GM20000 (cell line): ENCODE measurements at places on chromosomes 4 and X.
A peak's percentile ranks its signal among the peaks of the same experiment; 100 is the strongest.

- DNase-seq: peak; percentile 40
These were observed 48.1 kb upstream of the BCOR start for GRCh38 chrX:40145923-40146261.

GRCh38 chrX:150942942-150943594 lies 40.1 kb upstream of the HMGB3 start:
- DNase-seq: no peak

DNA sequence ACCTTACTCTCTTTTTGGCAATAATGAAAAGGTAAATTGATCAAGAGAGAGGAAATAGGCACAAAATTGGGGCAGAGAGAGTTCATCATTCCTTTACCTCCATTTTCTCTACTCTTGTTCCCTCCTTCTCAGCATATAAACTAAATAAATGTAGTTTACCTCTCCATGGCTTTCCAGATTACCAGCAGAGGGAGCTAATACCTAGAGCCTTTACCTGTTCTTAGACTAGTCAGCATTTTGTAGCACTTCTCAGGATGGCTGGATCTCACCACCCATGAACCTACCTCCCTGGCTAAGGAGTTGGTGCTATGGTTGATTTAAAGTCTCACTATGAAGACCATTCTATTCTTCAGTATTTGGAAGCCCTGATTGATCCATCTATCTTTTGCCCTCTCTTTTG lies 15.7 kb downstream of the OFD1 start:
- no peak for DNase-seq

- no peak for DNase-seq
These were observed 33.7 kb downstream of the COQ2 start for GRCh38 chr4:83250687-83251446.

DNA sequence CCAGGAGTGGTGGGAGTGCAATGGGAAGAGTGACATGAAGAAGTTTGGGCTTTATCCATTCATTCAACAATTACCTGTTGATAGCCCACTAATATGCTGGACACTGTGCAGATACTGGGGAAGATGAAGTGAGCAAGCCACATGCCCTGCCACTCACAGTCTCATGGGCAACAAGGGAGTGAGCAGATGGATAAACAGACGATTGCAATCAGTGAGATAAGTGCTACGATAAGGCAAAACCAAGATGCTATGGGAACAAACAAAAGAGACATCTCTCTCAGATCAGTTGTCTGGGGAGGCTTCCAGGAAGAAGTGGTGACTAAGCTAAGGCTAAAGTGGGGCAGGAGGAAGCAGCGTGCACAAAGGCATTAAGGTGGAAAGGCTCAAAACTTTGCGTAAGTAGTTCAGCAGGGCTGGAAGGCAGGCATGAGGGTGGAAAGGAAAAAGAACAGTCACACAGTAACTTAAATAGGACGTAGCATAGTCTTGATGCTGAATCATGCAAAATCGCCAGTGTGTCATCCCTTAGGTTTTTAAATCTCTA lies 31.7 kb downstream of the GAB3 start:
- no peak for DNase-seq

GRCh38 chr4:38775326-38775725 lies 7.5 kb downstream of the TLR10 start:
- no peak for DNase-seq

DNA sequence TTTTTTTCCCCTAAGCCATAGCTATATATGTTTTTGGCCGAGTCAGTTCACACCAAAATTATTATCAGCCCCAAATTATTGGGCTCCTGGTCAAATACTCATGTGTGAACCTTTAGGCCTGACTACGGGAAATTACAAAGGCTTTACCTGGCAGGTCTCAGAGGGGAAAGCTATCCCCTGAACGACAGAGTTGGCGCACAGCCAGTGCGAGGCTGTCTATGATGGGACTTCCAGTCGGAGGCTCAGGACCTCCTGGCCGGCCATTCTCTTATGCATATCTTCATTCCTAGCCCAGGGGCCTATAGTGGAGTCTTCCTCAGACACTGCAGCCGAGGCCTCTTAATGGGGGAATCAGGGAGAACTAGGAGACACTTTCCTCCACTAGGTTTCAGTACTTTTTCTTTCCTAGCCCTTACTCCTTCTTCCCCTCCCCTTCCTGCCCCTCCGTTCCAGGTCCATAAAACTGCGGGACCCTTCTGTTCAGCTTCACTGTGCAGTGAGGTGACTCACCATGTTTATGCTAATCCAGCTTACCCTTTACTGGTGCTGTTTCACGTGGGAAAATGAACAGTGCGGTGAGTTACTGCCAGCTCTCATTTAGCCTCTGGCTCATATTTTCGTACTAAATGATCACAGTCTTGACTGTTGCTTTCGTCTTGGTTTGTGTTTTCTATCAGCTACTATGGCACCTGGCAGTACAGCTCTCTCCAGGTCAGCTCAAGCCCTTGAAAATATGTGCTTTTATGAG lies 533.9 kb downstream of the FSTL5 start:
- no peak for DNase-seq

- no peak for DNase-seq
These were observed 75.6 kb upstream of the RXFP1 start for GRCh38 chr4:158446106-158446505.

DNA sequence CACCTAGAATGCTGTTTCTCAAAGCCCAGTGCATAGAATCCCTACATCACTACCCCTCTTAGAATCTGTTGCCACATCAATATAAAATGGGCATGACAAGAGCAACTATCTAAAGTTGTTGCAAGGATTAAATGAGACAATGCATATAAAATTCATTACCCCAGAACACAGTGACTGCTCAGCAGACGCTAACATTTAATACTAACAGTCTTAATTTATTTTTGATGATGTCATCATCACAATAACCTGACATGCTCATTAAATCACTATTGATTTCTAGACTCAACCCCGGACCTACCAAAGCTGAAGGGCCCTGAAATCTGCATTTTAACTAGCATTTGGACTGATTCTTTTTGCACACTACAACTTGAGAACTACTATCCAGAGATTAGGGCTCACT lies 3.9 kb downstream of the ARSJ start:
- no peak for DNase-seq

DNA sequence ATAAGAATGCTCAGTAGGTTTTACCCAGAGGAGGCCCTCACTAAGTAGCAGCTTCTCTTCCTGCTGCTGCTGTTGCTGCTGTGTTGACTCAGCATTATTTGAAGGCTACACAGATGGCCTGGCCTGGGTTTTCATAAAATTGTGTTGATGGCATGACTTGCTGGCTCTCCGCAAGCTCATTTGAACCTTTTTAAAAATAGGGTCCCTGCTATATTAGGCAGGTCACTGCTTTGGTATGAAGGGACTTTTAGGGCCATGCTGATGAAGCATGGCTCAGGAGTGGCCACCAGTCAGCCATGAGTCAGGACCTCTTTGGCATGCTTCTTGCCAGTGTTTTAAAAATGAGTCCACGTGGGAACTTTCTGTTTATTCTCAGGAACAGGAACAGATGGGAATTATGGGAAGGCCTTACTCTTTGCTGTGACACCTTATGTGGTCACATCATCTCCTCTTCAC lies 128.7 kb downstream of the MID1IP1 start:
- no peak for DNase-seq

DNA sequence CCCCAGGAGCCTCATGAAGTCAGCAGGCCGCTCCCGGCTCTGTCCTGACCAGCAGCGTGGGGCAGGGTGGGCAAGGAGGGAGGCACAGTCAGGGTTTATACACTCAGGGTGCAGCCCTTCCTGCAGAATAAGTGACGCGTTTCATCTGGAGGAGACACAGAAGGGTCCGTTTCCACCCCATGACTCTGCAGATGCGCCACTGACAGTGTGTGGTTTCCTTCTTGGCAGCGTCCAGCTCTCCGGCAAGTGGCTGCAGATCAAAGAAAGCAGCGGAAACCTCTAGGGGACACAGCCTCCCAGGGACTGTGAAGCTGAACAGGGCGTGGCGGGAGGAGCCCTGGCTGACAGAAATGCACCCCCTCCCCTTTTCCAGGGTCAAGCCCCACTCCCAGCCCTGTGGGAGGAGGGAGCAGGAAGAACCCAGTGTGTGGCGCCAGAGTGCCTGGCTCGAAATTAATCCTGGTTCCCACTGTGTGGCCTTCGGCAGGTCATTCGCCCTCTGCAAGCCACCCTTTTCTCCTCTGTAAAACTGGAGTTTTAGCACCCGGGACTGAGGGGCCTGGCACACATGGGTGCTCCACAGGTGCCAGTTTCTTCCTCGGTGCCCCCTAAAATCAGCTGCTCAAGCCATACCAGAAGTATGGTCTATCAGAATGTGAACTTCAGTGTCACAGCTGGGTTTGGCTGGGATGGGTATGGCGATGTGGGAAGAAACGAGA lies 17.3 kb upstream of the TBC1D14 start:
- DNase-seq: peak; percentile 55

GRCh38 chr4:101019313-101019712 lies 328.0 kb downstream of the PPP3CA start:
- no peak for DNase-seq

- no peak for DNase-seq
These were observed 102.1 kb upstream of the RASGEF1B start for GRCh38 chr4:81573840-81574239.

DNA sequence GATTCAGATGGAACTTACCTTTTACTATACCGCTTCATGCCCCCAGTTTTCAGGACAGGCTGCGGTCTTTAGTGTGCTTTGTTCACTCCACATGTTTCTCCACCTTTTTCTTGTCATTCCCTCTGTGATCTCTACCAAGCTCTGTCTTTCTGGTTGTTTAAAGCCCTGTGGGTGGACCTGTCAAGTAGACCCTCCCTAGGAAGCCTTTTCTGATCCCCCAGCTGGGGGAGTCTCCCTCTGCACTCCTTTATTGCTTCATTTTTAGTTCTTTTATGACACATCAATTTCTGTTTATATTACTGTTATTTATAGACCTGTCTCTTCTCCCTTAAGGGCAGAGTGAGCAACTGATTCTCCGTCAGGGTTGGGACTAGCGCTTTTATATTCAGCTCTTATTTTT lies 150.2 kb downstream of the C4orf33 start:
- DNase-seq: no peak

DNA sequence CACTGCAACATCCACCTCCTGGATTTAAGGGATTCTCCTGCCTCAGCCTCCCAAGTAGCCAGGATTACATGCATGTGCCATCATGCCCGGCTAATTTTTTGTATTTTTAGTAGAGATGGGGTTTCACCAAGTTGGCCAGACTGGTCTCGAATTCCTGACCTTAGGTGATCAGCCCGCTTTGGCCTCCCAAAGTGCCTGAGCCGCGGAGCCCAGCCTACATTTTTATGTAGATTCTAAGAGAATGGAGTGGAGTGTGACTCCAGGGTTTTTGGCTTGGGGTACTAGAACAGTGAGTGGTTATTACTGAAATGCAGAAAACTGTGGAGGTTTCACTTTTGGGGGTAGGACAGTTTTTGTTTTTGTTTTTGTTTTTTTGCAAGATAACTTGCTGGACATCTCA lies 806.0 kb downstream of the ADGRL3 start:
- no peak for DNase-seq

- no peak for DNase-seq
These were observed 30.1 kb downstream of the NEUROG2 start for GRCh38 chr4:112485930-112486329.

DNA sequence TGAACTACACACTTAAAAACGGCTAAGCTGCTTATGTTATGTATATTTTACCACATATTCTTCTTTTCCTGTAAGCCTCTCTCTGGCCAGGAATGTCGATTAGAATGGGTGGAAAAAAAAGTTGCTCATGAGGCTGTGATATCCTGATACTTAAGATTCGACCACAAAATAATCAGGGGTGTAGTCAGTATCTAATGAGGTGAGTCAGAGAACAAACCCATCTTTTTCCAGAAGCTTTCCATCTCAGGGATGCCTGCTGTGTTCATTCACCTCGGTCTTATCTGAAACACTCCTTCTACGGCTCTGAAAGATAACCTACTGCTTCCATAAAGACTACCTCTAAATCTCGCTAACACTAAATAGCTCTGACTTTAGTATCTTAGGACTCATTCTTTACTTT lies 142.7 kb upstream of the MAP3K15 start:
- no peak for DNase-seq

DNA sequence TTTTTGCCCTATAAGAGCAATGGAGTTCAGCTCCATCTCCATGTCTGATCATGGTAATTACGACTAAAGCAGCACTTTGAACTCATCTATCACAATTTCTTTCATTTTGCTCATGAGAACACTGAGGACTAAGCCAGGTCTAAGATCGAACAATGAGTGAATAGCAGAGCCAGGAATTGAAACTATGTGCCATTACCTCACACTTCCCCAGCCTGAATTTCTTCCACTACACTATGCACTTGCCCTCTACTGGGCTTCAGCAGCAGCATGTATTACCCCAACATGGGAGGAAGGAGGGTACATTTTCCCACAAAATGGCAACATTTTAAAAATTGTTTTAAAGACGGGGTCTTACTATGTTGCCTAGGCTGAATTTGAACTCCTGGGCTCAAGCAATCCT lies 274.7 kb upstream of the FGF13 start:
- DNase-seq: no peak

- DNase-seq: no peak
These were observed 161.0 kb upstream of the RASGEF1B start for GRCh38 chr4:81632581-81633299.

DNA sequence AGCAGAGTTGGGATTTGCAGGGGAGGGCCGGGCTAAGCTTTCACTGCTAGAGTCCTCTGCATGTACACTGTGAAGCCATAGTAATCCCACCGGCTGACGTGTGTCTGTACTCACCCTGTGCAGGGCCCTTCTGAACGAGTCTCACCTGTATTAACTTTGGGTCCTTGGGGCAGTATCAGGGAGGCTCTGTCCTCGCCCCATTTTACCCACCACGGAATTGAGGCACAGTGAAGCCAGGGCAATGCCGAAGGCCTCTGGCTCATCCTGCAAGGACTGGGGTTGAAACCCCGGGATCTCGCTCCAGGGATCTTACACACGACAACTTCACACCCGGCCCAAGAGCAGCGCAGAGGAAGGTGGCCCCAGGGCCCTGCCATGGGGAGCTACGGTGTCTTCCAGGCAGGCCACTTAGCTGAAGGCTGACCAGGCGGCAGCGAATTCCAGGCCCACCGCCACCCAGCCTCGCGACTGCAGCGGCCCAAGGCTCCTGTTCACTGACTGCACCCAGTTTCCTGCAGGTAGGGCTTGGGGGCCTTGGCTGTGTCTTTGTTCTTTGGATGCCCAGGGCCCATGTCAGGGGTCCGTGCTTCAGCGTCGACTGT lies 75.5 kb upstream of the ADRA2C start:
- DNase-seq: no peak
